ENCODE measurements at places on chromosomes 6 and 20. TPM values are rescaled to one million over a fixed set of nuclear protein-coding genes. Genes with fewer than 3 reads are reported as not detected.

The SYNDIG1 gene
- total RNA-seq = not detected

DNA sequence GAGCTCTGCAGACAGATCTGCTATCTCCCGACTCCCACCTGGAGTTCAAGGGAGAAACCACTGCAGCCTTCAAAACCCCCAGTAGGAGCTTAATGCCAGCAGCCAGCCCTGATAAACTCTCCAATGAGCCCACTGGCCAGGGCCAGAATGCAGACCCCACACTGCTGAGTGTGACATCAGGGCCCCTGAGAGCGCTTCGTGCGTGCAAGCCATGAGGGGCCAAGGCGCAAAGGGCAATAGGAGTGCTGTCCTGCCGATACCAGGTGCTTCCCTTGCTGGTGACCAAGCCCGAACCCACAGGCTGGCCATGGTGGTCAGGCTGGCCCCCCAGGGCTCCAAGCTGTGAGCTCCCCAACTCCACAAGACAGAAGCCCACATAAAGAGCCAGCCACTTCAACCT lies 33.2 kb upstream of the CST7 start:
- DNase-seq = peak; percentile 6

The RNF39 gene
- total RNA-seq = not detected

DNA sequence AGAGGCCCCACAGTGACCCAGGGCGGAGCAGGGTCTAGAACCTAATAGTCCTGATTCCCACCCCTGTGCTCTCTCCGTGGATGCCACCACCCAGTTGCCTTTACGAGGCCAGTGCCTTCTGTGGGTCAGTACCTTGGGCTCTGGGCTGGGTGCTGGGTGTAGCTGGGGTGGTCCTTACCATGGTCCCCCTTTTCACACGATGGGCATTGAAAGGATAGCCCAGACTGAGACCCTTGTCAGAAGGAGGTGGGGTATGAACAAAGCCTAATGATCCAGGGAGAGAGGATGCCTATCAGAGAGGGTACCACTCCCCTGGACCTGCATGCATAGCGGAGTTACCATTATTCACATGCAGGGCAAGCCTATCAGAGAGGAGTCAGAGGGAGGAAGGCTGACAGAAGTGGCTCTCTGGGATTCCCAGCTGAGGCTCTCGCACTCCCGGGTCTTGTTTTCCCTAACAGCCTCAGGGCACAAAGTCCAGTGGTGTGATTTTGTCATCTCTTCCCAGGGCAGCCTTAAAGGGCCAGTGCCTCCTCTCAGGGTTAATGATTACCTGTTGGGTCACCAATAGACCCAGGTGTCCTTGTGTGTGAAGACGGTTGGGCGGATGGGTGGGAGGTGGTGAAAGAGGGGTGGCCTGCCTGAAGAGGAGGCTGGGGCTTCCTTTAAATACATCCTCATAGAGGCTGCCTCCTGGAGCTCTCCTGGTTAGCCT lies 36.2 kb downstream of the VEGFA start:
- no peak for DNase-seq

The C6orf58 gene
- total RNA-seq = not detected

DNA sequence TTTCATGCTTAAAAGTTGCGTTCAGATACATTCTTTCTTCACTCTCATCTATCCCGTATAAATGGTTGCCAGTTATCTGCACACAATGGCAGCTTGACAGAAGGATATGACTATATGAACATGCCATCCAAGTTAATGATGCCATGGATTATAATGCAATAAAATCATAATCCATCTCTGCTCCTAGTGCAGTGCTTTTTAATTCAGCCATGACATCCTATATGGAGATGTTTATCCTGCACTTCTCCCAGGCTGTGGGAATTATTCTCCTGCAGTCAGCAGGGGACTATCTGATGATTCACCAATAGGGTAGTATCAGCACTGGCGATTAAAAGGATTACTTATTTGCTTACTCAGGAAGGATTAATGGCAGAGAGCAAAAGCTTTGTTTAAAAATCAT lies 273.8 kb downstream of the SAMD5 start:
- DNase-seq = no peak

The SLC17A2 gene
- 0.55 TPM for total RNA-seq

DNA sequence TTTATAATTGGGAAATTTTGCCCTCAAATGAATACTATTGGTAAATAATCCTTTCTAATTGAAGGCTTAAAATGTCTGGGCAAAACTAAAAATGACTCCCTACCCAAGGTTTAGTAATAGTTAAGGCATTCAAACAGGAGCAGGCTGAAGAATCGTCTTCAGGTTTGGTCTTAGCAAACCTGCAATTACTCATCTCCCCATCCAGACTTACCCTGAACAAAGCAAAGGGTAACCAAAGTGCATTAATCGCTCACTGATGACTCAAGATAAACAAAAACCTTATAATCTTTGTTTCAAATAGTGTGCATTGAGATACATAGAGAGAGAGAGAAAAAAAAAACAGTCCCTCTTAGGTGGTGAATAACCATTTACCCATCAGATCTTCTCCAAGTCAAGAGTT lies 225.5 kb downstream of the BMP2 start:
- DNase-seq = no peak
